Activated T-helper 17 cell treated with anti-CD3 and anti-CD28 coated beads, Interleukin-2, amount 50 U/mL, for 72 hours (primary cell): ENCODE measurements at places on chromosomes 2 and 18.
A peak's percentile ranks its signal among the peaks of the same experiment; 100 is the strongest.

GRCh38 chr18:57343833-57344232 lies 8.5 kb upstream of the ST8SIA3 start:
- ATAC-seq: no peak

GRCh38 chr2:156704617-156705016 lies 268.4 kb downstream of the GPD2 start:
- no peak for ATAC-seq

DNA sequence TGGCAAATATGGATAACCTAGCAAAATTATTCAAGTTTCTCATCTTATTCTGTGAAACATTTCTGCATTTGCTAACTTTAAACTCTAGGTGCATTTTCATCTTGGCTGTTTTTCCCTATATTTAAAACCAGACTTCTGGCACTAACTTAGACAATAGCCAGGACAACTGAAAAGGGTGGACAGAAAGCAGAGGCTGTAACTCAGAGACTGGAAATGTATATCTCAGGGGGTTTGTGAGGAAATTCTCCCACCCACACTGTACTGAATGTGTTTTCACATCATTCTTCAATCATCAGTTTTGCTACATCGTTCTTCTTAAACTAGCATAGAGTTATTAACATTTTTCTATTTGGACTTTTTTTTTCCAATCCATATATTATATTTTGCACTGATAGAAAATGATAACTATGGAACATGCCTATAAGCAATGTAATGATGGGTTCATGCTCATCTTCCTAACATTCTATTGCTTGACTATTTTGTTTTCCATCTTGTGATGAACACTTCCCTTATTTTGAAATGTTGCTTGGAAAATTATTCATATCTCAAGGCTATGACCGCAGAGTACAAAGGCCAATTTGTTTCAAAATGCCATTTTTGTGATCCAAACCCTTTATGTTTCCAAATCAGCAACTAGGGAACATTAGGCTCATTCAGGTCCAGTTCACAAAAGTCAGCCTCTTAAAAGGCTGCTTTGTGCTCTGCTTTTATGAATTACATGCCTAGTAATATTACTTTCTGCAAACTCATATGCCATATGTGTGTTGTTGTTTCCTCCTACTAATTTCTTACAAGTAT lies 125.8 kb upstream of the CDH19 start:
- no peak for ATAC-seq

- ATAC-seq: no peak
Measured at GRCh38 chr18:49225160-49225559, 235.3 kb downstream of the DYM start.

- ATAC-seq: no peak
Measured at GRCh38 chr2:26573241-26573925, 67.8 kb downstream of the CIB4 start.

DNA sequence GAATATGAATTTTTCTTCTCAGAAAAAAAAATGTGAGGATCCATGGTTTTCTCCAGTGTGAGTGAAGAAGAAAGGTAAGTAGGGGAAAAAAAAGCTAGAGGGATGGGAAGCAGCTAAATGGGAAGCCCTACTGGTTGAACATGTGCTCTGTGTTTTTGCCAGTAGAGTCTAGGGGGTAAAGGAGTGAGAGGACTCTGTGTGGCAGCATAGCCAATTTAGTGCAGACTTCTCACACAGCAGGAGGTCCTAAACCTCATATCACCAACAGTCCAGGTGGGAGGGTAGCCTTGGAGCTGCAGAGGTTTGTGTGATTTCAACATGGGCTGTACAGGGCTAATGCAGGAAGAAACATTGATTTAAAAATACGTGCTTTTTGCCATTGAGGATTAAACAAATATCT lies 334.5 kb upstream of the SPHKAP start:
- no peak for ATAC-seq

DNA sequence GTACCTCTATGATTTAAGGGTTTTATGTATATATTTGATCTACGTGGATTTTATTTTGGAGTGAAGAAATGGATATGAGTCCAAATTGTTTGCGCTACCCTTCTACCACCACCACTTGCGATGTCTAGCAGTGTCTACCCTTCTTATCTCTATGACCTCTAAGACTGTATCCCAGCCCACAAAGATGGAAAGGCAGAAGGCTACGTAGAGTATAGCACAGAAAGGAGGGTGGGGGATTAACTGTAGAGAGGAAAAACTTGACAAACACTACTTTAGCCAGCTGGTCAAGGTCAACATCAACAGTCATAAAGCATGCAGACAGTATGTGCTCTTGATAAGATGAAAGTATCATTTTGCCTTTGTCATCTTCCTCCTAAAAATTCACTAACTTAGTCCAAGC lies 14.4 kb downstream of the ITSN2 start:
- no peak for ATAC-seq

DNA sequence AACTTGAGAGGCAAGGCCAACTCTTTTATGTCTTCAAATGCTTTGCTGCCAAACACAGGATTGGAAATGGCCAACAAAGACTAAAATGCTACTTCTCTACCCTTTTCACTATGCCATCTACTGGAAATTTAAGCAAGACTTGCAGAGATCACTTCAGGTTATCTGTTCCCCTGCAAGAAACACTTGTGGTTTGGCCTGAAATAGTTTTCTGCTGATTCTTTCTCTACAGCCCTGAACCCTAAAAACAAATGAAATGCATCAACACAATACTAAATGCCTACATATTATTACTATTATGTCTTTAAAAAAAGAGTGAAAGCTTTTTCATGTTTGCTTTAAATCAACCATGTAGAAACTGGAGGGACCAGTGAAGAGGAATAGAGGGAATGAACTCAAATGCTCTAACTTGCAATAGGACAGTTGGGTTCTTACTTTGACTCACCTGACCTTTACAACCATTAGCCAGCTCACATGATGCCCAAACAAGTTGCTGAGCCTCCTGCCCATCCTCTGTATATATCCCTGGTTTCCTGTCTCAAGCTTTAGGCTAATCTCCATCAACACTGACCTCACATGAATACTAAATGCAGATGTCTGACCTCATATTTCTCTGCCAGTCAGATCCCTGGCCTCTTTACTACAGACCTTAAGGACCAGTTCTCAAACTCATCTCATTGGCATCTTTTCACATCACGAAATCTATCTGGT lies 17.5 kb upstream of the ADAM17 start:
- peak; percentile 77 for ATAC-seq

DNA sequence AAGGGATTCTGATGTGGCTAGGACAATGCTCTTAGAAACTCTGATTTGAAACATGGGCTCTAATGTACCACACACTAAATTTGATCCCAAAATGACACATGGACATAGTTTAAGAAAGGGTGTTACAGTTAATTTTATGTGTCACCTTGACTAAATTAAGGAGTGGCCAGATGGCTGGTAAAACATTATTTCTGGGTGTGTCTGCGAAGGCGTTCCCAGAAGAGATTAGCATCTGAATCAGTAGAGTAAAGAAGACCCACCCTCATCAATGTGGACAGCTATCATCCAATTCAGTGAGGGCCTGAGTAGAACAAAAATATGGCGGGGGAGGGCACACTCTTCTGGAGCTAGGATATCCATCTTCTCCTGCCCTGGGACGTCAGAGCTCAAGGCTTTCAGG lies 283.1 kb upstream of the CHAC2 start:
- ATAC-seq: no peak

- no peak for ATAC-seq
Measured at GRCh38 chr2:46246790-46247189, 50.4 kb upstream of the EPAS1 start.

DNA sequence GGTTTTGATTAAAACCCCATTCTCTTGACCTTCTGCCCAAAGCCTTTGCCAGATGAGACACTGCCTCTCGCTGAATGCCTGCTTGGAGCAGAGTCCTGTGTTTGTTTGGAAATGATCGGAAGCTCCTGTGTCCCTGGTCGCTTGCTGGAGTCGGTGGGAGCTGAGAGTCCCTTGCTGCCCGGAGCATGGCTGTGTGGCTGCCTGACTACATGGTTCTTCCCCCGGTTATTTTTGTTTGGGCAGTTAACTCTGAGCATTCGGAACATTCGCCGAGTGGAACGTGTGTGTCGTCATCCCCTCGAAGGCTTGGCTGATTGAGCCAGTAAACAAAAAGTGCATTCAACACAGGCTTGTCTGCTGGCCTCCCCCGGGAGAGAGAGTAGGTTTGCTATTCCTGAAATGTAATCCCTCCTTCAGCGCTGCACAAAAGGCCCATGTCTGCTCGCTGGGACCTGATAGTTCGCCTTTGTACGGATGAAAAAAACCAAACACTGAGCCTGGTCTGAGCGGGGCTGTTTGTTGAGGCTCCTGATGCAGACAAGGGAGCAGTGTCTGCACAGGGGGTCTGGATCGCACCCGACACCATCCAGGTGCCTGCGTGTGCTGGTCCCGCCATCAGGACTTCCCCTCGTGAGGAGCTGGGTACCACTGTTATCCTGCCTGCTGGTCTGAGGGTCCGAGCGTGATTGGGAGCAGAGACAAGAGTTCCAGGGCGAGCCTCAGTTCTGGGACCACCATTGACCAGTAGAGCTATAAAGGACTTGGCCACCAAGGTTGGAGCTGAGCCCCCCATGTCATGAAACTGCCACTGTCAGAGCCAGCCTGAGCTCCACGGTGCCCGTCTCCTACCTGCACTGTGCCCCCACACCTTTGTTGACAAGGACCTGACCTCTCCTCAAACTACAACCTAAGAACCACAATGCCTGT lies 83.8 kb downstream of the AGAP1 start:
- ATAC-seq: no peak

DNA sequence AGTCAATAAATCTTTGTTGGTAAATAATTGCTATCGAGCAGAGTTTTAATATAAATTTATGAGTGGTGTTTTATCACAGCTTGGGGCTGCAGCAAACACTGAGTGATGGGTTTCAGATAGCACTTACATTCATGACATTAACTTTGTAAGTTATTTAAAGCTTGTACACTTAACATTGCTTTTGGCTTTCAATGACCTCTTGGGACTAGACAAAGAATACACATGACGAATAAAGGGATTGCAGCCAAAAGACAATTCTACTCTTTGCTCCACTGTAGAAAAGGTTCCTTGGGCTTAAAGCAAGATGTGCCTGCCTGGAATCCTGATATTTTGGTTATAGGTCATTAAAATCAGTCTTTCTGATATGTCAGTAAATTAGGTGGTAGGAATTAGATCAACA lies 299.5 kb downstream of the GBX2 start:
- no peak for ATAC-seq

DNA sequence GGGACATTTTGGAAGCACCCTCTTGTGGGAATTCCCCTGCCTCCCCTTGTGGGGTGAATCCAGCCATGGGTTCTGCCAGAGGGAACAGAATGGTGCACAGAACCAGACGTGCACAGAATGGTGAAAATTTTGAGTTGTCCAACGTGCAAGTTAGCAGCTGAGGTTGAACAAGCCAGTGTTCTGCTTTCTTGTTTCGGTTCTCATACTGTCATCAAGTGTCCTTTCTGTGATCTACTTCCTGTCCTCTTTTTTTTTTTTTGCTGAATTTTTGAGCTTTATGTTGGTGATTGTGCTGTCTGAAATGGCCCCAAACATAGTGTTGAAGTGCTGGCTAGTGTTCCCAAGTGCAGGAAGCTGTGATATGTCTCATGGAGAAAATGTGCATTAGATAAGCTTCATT lies 21.5 kb upstream of the REEP1 start:
- peak; percentile 31 for ATAC-seq

GRCh38 chr2:84458551-84459017 lies 496 bp downstream of the SUCLG1 start:
- peak; percentile 50 for ATAC-seq

GRCh38 chr2:14480120-14480519 lies 152.4 kb upstream of the LRATD1 start:
- ATAC-seq: no peak

GRCh38 chr2:127897531-127898211 lies 11.9 kb upstream of the AMMECR1L start:
- ATAC-seq: no peak
